Prostate gland (tissue), 2 donors: ENCODE measurements at places on chromosomes 4 and X. TPM values are rescaled to one million over a fixed set of nuclear protein-coding genes. Genes with fewer than 3 reads are reported as not detected.

DNA sequence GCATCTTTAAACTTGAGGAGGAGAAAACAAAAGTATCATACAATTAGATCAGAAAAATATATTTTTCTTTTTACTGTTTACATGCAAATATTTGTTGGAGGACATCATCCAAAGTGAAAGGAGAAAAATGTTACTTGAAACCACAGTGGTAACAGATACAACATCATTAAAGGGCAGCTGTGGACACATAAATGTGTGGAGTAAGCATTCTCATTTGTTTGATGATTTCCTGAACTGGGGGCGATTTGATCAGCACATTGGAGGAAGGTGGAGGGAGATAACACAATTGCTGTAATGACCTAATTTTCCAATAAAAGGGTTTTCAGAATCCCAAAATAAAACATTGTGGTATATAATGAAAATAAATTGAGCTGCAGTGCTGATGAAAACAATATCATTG lies 314.5 kb upstream of the HS3ST1 start:
- no peak for DNase-seq

GRCh38 chr4:104752337-104752736 lies 257.6 kb upstream of the CXXC4 start:
- no peak for DNase-seq

GRCh38 chrX:22053481-22053880 lies 21.4 kb downstream of the PHEX start:
- DNase-seq, result no peak

The CLCN4 gene
- total RNA-seq, result 0.50 TPM

DNA sequence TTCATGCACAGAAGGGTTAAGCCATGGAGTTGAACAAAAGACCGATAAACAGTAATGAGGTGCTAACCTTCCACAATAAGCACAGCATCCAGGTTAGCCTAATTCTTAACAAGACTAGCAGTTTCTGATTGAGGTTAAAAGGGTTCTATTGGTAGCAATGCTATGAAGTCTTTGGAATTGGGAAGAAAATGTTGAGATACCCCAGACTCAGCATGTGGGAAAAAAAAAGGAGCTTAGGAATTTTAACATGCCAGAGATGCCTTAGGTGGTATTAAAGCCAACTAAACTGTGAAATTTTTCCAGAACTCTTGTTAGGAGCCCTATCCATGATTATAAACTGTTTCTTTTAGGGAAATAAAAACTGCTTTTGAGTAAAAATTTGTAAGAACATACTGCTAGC lies 391.7 kb downstream of the GABRG1 start:
- no peak for DNase-seq

The FHIP1A gene
- 20.2 TPM for total RNA-seq
